ENCODE measurements at places on chromosomes 7 and 10.

GRCh38 chr7:45157653-45158401, at the start of gene RAMP3:
TSS of gene RAMP3 (plus strand) at chr7:45157791. CDS start at chr7:45157829, 38 bp downstream.
- no peak for DNase-seq

DNA sequence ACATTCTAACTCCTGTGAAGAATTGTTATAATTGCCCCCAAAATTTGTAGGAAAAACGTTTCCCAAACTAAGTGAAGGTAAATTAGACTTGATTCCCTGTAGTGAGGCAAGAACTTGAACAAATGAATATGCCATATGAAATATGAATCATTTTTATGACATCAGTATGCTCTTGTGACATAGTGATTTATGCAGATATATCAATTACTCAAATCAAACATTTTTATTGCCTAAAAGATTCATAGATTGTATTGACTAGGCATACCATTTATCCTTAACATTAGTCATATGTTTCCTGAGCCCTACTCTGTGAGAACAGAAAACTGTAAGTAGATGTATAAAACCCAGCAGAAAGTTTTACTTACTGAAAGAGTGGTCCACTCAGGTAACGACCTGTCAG, 245.6 kb downstream of the MALRD1 start:
- no peak for DNase-seq

DNA sequence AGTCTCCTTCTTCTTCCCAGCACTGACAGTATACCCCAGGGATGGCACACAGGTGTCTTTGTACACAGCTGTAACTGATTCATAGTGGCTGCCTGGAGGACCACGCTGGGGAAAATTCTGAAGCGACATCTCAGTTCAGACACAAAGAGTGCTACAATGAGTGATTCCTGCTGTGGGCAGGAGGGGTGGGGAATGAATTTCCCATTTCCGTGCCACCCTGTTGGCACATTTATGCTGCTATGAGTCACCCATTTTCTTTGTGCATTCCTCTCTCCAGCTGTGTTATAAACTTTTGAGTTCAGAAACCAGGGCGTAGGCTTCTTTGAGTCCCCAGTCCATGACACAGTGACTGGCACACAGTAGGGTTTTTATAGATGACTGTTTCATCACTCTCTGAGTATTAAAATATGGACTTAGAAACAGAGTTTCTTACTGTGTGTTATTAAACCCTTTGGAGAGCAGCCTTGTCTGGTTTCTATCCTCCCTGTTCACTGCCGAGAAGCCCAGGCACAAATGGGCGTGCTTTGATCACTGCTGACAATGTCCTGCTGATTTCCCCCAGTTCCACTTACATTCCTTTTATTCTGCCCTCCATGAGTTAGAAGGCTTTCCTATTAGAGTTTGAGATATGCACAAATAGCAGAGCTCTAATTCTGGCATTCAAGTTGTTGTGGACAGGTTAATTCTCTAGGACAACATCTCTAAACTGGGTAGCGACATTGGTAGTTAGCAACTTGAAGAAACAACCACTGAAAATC, 24.0 kb upstream of the NPS start:
- no peak for DNase-seq

DNA sequence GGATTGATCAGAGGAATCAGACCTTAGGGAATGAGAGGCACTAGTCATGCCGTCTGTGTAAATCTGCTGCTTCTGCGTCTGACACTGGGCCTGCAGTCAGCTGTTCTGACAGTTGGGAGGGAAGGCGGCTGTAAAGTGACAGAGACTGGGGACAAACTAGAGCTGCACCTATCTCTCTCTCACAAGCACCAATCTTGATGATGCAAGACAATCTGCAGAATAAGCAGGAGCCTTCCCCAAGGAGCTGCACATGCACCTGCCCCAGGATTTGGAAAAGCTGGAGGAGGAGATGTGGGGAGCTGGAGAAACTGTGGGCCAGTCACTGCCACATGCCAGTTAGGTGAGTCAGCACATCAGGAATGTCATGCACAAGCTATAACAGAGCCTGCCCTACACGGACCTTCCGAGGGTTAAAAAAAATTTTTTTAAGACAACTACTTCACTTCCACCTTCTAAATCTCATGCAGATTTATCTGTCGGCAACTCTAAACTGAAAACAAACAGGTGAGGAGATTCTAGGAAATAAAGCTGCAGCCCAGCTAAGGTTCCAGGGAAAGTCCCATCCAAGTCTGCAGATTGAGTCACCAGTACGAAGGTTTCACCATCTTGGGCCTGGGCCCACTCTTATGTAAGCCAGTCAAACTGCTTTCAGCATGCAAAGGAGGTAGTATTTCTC, 39.2 kb downstream of the ENO4 start:
- DNase-seq = no peak

- DNase-seq = no peak
These were observed 287.2 kb downstream of the PTPRN2 start for GRCh38 chr7:158300427-158300826.

GRCh38 chr10:79113827-79114226, 45.1 kb downstream of the ZMIZ1 start:
- DNase-seq = no peak

DNA sequence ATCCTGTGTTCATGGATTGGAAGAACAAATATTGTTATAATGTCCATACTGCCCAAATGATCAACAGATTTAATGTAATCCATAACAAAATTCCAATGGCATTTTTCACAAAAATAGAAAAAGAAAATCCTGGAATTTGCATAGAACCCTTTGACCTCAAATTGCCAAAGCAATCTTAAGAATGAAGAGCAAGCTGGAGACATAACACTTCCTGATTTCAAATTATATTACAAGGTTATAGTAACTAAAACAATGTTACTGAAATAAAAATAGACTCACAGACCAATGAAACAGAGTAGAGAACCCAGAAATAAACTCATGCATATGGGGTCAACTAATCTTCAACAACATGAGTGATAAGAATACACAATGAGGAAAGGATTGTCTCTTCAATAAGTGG, 302.5 kb downstream of the PHTF2 start:
- DNase-seq = no peak

DNA sequence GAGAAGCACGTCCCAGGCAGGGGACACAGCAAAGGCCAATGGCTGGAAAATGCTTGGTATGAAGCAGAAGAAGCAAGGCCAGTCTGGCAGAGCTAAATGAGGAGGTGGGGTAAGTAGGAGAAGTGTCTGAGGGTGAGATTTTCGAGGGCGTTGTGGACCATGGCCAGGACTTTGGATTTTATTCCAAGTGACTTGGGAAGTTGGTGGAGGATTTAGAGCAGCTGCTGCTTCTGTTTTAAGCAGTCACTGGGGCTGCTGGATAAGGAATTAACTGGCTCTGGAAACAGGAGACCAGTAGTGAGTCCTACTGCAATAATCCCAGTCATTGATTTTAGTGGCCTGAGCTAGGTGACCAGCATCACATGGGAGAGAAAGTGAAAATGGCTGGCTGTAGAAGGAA, 67.6 kb upstream of the GSDME start:
- no peak for DNase-seq

DNA sequence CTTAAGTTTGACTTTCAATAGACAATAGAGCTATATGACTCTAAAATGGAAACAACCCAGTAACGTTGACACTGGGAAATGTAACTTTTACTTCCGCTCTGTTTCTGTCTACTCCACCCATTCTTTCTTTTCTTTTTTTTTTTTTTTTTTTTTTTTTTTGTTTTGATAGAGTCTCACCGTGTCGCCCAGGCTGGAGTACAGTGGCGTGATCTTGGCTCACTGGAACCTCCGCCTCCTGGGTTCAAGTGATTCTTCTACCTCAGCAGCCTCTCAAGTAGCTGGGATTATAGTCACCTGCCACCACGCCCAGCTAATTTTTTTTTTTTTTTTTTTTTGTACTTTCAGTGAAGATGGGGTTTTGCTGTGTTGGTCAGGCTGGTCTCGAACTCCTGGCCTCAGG, 13.9 kb downstream of the PRSS2 start:
- DNase-seq = peak; percentile 24

DNA sequence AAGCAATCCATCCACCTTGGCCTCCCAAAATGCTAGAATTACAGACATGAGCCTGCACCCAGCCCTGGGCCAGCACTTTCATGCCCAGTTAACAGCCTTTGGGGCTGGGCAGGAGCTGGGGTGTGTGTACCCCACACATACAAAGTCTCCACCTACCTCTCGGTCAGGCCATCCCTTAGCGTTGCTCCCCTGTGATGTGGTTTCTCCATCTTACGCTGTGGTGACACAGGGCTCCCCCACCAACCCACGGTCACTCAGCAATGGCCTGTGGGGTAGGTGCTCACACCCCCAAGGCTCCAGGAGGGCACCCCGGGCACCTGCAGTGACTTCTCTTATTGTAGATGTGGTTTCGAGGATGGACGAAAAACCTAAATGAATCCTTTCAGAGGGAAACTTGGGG, 58.8 kb downstream of the ASB13 start:
- DNase-seq = no peak

DNA sequence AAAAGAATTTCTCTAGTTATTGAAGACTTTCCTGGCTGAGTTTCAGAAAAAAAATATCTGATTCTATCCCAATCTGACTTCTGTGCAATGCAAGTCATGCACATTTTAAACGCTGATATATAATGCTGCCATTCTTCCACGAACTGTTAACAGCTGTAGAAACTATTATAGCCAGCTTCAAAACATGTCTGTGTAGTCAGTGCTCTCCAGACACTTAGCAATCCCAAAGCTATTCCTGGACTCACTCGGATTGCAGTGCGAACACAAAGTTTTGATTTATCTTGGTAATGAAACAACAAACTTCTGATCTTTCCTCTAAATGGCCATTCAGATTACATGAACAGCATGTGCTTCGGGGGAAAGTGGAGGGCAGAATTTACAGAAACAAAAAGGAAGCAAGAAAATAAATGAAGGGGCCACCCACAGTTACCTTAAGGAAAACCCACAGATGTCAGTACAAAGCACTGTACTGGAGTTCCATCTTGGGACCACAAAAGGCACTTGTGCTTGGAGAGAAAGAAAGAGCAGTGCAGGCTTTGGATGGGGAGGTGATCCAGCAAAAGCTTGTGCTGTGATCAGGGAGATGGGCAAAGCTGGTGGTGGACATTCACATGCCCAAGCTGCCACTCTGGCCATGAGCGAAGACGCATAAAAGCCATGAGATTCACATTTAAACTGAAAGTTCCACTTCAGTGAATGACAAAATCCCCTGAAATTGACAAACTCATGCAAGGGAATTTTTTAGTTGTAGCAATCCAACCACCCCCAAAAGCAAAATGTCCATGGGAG, 32.1 kb upstream of the ADO start:
- DNase-seq = no peak

DNA sequence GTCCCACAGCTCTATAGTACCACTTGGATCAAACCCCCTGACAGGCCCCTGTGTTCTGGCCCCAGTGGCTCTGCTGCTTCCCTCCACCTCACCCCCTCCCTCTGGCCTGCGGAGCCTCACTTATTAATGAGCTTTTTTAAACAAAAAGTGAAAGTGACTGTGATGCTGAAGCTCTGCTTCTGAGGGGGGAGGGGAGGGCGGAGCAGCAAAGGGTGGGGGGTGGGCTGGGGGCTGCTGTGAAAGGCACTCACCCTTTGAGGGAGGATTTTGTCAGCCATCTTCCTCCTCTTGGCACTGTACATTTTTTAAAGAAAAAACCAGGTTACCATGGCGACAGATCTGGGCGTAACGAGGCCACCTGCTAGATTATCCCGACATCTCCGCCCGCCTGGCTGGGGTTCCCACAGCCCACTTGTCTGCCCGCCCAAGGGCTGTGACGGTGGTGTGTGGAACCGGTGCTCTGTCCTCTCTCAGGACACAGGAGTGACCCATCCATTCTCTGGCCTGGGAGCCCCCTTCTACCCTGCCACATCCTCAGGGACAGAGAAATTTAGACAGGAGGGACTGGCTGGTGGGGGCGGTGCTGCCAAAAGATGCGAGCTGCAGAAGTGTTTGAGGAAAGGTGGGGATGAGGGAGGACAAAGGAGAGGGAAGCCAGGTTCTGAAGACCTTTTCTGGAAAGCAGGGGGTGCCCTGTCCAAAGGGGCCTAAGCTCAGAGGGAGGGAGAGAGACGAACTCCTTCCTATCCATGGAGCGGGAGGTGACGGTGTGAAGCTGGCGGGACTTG, 4.9 kb downstream of the SMARCD3 start:
- peak; percentile 25 for DNase-seq

GRCh38 chr7:86933295-86933845, 126.1 kb downstream of the ELAPOR2 start:
- no peak for DNase-seq

- DNase-seq = no peak
These were observed 32.4 kb downstream of the KMT2E start for GRCh38 chr7:105046414-105046813.

- DNase-seq = peak; percentile 58
These were observed at the start of gene STX1A for GRCh38 chr7:73718905-73719805. TSS of gene STX1A (minus strand) at chr7:73719669. CDS start at chr7:73719631, 38 bp downstream.

DNA sequence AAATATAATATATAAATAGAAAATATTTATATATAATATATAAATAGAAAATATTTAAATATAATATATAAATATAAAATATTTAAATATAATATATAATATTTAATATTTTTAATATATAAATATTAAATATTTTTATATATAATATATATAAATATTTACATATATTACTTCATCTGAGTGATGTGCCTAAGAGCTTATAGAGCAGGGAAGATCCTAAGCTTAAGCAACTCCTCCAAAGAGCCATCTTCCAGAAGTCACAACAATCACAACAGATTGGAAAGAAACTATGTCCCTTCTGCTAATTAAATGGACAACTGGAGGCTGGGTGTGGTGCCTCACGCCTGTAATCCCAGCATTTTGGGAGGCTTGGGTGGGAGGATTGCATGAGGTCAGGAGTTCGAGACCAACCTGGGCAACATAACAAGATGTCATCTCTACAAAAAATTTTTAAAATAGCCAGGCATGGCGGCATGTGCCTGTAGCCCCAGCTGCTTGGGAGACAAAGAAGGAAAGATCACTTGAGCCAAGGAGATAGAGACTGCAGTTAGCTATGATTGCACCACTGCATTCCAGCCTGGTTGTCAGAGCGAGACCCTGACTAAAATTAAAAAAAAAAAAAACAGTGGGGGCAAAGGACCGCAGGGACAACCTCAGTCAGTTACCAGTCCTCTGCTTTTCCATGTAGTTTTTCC, 198.7 kb downstream of the SKIDA1 start:
- no peak for DNase-seq

DNA sequence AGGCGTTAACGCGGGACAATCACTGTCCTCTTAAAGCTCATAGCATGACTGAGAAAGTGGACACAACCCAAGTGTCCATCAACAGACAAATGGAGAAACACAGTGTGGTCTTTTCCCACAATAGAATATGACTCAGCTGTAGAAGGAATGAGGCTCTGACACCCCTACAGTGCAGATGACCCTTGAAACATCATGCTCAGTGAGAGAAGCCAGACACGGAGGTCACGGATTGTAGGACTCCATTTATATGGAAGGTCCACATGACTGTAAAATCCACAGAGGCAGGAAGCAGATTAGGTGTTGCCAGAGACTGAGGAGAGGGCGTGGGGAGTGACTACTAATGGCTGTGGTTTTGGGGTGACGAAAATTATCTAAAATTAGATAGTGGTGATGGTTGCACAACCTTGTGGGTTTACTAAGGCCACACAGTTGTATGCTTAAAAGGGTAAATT, 6.1 kb upstream of the NCAPG2 start:
- DNase-seq = no peak

- DNase-seq = no peak
These were observed 78.4 kb upstream of the AFAP1L2 start for GRCh38 chr10:114482480-114483304.
